ENCODE measurements at places on chromosomes 5 and 9.
A peak's percentile ranks its signal among the peaks of the same experiment; 100 is the strongest.

DNA sequence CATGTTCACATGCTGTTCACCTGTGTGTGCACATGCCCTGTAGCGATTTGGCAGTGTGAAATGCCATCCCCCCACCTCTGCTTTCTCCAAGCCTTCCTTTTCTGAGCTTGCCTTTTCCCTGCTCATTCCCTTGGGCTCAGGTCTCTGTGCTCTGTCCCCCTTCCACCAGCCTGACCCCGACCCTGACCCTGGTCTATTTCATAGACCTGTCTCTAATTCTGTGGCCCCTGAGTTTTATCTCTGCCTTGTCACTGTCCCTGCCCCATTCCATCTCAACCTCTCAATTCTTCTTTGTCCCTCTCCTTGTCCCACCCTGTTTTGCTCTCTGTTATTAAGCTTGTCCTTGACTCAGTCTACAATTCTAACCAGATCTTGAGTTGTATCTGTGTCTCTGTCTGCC, 735 bp downstream of the ARAP3 start:
- no peak for DNase-seq

- DNase-seq = no peak
Measured at GRCh38 chr9:12753931-12754330, 20.9 kb upstream of the LURAP1L start.

GRCh38 chr5:111975133-111975532, 218.1 kb upstream of the NREP start:
- DNase-seq = no peak

GRCh38 chr9:35952526-35953191, 5.3 kb downstream of the OR2S2 start:
- no peak for DNase-seq

GRCh38 chr5:23730023-23730422, 222.6 kb downstream of the PRDM9 start:
- DNase-seq = no peak

DNA sequence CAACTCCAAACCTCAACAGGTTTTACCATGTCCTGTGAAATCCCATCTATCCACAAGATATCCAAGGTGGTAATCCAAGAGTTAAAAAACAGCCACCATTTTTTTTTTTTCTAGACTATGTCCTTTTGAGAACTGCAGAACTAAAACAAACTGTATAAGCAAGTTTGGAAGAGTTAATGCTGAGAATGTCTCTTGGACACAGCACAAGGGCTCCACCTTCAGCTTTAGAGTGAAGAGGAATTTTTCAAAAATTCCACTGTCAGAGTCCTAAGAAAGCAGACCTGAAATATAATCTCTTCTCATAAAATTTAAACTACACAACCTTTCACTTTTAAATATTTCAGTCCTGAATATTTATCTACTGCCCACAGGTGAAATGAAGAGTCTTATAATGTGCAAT, 167.8 kb upstream of the CCNG1 start:
- DNase-seq = no peak

- DNase-seq = no peak
Measured at GRCh38 chr9:134301387-134302129, 24.7 kb upstream of the RXRA start.

DNA sequence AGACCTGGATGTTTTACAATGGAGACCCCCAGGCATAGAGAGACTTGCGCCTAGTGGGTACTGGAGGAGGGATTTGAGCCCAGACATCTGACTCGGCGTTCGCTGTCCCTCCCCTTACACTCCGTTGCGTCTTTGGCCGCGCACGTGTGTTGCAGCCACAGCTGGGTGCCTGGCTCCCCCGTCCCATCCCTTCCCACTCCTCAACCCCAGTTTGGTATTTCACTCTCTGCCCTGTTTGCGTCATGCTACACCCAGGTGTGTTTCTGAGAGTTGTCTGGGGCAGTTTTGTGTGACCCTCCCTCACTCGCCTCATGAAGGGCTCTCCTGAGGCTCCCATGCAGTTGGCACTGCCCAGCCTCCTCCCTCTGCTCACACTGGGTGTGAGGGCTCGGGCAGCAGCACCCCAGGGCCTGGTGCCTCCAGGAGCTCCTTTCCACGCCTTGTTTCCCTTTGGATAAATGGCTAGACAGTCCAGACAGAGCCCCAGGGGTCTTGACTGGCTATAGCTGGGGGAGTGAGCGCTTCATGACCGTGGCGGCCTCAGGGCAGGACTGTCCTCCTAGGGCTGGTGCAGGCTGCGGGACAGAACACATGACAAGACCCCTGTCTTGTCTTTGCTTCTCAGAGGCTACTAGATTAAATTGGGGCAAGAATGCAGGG, 13.6 kb downstream of the TCF7 start:
- DNase-seq = no peak

DNA sequence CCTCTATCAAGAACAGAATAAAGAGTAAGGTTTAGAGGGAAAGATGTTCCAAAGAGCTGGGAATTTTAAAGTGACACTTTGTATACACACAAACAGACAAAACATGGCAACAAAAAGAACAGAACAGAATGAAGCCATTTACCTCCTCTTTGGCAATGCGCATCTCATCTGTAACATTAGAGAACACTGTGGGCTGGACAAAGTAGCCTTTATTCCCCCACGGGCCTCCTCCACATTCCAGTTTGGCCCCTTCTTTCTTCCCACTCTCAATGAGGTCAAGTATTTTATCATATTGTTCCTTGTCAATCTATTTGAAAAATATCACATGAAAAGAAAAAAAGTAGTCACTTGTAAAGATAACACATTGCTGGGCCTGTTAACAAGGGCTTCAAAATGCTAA, 41.0 kb downstream of the ALDH1A1 start:
- no peak for DNase-seq

- DNase-seq = no peak
Measured at GRCh38 chr5:12934722-12935121, 1009.8 kb downstream of the DNAH5 start.

DNA sequence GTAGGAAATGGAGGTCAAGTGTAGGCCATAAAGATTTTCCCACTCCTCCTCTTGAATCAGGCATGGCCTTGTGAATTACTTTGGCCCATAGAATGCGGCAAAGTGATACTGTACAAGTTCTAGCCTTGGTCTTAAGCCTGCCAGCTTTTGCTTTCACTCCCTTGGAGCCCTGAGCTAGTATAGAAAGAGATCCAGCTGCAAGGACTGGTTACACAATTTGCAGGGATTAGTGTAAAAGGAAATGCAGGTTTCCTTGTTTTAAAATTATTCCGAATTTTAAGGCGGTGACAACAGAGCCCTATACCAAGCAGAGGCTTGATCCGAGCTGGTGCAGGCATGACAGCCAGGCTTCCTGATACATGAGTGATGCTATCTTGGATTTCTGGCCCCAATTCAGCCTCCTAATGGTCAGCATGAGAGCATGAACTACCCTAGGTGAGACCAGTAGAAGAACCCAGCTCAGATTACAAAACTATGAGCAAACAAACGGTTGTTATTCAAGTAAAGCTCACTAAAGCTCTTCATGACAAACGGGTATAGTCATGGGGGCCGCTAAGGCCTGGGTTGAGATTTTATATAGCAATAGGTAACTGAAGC, 257.9 kb downstream of the DOCK8 start:
- DNase-seq = no peak

GRCh38 chr9:68933434-68934328, 80.2 kb downstream of the PRKACG start:
- DNase-seq = no peak

GRCh38 chr9:135240871-135241311, 153.4 kb downstream of the OLFM1 start:
- no peak for DNase-seq

DNA sequence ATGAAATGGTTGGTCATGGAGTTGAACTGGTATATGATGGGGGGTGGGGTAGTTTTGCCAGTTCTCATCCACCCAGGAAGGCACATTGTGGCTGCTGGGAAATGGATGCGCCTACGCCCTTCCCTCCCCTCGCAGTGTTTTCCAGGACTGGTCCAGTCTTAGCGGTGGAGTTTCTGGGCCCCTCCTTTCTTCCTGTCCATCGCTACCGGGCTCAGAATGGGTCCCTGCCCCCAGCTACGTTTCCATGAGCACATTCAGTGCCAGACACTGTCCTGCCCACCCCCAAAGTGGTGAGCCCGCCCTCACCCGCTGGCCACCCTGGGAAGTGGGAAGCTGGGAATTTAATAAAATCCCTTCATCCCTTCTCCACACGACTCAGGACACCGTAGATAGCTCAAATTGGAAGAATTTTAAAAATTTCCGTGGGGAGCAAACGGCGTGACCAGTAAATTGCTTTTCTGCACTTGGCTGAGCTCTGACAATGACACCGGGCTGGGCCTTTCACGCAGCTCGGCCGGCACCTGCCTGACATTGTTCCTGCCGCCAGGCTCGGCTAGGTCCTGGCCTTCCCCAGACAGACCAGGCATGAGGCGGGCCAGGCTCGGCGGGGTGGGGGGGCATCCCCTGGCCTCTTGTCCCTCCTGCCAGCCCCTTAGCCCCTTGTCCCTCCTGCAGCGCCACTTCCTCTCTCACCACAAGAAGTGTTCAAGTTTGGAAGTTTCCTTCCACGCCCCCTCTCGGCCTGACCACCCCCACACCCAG, 3.6 kb downstream of the FGF18 start:
- DNase-seq = no peak

GRCh38 chr9:114276908-114277821, 45.7 kb upstream of the ORM1 start:
- DNase-seq = peak; percentile 90

DNA sequence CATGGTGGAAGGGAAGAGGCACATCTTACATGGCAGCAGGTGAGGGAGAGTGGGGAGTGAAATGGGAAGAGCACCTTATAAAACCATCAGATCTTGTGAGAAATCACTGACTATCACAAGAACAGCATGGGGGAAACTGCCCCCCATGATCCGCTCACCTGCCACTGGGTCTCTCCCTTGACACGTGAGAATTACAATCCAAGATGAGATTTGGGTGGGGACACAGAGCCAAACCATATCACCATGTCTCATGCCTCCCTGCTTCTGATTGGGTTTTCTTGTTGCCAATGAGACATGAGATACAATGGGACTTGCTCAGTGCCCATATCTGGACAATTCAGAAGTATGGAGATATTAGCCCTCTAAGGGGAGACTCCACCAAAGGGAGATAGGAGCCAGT, 97.4 kb downstream of the TARS1 start:
- no peak for DNase-seq

- no peak for DNase-seq
Measured at GRCh38 chr9:111945216-111945615, 48.6 kb downstream of the UGCG start.

GRCh38 chr5:160330212-160330611, 17.8 kb upstream of the CCNJL start:
- no peak for DNase-seq

DNA sequence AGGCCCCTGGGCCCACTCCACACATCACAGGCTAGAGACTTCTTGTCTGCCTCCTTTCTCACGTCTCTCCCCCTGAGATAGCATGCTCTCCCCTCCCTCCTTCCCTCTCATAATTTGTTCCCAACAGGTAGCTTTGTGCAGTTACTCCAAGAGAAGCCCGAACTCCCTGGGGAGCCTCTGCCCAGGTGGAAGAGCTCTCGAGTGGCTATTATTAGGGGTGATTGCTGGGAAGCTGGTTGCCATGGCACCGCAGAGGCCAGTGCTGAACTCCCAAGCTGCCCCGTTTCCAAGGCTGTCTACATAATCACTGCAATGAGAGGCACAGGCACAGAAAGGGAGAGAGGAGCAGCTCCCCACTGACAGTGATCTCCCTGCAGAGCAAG, 104.7 kb upstream of the GPR151 start:
- DNase-seq = no peak

DNA sequence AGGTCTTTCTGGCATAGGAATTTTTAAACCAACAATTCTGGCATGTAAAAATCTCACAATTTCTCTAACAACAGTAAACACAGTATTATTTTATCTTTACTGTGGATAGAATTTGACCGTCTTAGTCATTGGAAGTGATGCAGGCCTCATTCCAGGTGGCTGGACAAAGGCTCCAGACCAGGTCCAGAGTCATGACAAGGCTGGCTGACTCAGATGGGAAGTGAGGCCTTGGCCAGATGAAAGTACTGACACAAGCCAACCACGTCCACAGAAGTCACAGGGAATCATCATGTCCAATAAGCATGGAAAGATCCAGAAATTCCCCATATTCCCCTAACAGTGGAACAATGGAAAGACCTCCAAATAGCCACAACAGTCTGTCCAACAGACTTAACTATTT, 12.4 kb downstream of the SPOCK1 start:
- peak; percentile 56 for DNase-seq

DNA sequence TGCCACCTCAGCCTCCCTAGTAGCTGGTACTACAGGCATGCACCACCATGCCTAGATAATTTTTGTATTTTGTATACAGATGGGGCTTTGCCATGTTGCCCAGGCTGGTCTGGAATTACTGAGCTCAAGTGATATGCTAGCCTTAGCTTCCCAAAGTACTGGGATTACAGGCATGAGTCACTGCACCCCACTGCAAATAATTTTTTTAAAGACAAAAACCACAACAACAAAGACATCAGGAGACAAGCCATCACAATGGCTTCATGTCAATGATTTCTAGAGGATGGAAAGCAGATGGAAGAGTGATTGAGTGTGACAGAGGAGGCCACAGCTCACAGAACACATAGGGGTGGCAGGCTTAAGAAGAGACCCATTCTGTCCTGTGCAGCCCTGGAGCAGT, 97.9 kb upstream of the PCSK1 start:
- no peak for DNase-seq

- DNase-seq = no peak
Measured at GRCh38 chr5:106698169-106698568, 972.6 kb downstream of the EFNA5 start.

DNA sequence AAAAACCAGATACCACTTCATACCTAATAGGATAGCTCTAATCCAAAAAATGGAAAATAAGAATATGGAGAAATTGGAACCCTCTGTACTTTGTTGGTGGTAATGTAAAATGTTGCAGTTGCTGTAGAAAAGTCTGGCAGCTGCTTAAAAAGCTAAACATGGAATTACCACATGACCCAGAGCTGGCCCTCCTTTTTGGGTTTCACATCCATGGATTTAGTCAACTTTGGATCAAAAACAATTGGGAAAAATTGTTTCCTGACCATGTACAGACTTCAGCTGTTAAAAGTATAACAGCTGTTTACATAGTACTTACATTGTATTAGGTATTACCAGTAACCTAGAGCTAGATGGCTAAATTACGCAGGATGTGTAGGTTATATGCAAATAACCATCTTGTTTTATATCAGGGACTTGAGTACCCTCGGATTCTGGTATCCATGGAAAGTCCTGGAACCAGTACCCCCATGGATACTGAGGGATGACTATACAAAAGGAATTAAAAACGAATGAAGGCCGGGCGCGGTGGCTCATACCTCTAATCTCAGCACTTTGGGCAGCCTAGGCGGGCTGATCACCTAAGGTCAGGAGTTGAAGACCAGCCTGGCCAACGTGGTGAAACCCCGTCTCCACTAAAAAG, 15.8 kb downstream of the DNAJA1 start:
- DNase-seq = no peak

GRCh38 chr5:15850939-15851341, 328.7 kb downstream of the MARCHF11 start:
- no peak for DNase-seq

DNA sequence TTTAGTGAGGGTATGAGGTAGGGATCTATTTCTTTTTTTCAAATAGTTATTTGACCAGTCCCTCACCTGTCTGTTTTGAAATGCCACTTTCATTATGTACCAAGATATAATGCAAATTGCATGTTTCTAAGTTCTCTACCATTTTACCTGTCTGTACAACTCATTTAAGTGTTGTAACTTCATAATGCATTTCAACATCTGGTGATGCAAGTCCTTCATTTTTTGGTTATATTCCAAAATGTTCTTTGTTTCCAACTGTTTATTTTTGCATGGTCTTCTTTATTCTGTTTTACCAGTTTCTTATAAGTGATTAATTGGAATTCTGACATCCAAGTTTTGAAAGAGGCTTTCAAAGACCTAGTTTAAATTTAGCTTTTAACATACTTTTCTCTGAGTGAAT, 26.8 kb downstream of the TDRD7 start:
- no peak for DNase-seq

GRCh38 chr9:95383185-95383676, 65.7 kb upstream of the FANCC start:
- peak; percentile 88 for DNase-seq

Data from HS-5 (cell line).